NCI-H460 (cell line): ENCODE measurements at places on chromosomes 4 and X.
A peak's percentile ranks its signal among the peaks of the same experiment; 100 is the strongest.

- DNase-seq = no peak
Measured at GRCh38 chr4:120658772-120659171, 263.8 kb downstream of the PRDM5 start.

DNA sequence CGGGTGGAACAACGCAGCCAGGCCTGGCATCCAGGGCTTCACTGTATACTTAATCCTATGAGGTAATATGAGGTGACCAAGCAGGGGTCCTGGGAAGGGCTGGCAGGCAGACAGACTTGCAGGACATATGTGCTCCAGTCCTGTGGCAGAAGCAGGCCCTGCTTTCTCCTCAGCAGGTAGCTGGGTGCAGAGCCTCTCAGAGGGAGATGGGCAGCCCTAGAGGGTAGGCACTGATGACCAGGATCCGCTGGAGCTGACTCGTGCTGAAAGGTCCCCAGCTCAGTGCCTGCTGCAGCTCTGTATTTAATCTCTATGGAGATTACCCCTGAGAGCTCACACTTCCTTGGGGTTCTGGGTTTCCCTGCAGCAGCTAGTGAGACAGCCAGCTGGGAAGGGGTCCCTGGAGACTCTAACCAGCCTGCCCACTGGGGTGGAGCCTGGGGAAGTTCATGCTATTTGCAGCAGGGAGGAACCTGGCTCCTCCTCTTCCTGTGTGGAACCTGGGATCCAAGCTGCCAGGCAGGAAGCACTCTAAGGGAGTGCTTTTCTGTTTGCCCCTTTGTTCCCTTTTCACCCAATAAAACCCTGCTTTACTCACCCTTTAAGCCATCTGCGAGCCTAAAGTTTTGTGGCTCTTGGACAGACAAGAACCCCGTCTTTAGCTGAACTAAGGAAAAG lies 339.2 kb downstream of the DCAF12L2 start:
- no peak for DNase-seq

- no peak for DNase-seq
Measured at GRCh38 chr4:91936311-91936710, 367.5 kb upstream of the GRID2 start.

DNA sequence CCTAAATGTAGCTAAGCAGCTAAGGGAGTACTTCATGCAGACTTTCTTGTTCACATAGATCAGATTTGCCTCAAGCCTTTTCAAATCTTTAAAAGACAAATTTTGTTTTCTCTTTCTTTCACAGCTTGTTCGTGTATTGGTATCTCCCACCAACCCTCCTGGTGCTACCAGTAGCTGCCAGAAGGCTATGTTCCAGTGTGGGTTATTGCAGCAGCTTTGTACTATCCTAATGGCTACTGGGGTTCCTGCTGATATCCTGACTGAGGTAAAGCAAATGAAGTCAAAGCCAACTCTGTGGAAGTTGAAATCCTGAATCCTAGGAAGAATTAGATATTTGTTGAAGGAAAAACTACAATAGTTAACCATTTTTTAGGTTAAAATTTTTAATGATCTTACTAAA lies 62.6 kb downstream of the USO1 start:
- DNase-seq = no peak

DNA sequence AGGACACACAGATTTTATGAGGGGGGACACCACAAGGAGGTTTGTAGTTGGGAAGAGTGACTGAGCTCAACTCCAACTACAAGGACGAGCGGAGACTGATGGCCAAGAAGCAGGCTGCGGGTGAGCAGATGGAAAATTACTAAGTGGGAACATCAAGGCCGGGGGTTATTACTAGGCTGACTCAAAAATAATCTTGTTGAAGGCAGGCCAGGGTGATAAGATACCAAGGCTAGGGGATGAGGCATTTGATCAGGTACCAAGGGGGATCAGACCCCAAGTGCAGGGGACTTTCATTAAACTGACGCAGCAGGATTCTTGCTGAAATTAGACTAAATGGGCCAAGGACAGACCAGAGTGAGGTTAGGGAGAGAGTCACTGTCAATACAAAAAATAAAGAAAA lies 119.4 kb upstream of the SORBS2 start:
- DNase-seq = no peak

GRCh38 chr4:151227731-151228130 lies 49.2 kb upstream of the PRSS48 start:
- DNase-seq = peak; percentile 15
